ENCODE measurements at places on chromosomes 1 and 21.

DNA sequence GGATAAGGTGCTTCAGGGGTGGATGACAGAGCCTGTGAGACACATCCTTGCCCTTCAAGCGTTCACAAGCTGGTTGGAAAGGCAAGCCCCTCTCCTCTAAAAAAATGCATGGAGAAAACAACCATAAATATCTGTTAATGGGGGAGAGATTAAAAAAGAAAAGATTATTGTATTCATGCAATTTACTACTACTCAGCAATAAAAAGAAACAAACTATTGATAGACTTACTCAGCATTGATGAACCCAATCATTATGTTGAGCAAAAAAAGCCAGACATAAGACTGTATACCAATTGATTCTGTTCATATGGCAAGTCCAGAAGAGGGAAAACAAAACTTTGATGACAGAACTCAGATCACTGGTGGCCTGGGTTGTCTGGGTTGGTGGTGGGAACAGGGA, 138.7 kb upstream of the IRF2BP2 start:
- no peak for DNase-seq

GRCh38 chr1:165218731-165219130, 137.8 kb downstream of the LMX1A start:
- no peak for DNase-seq

GRCh38 chr1:192126030-192126619, 32.1 kb upstream of the RGS18 start:
- no peak for DNase-seq

GRCh38 chr21:42143111-42143510, 72.0 kb downstream of the UMODL1 start:
- no peak for DNase-seq

- no peak for DNase-seq
These were observed 174.4 kb downstream of the CENPF start for GRCh38 chr1:214777364-214777763.

GRCh38 chr21:32921632-32922230, 104.0 kb upstream of the OLIG2 start:
- DNase-seq = peak; percentile 16

DNA sequence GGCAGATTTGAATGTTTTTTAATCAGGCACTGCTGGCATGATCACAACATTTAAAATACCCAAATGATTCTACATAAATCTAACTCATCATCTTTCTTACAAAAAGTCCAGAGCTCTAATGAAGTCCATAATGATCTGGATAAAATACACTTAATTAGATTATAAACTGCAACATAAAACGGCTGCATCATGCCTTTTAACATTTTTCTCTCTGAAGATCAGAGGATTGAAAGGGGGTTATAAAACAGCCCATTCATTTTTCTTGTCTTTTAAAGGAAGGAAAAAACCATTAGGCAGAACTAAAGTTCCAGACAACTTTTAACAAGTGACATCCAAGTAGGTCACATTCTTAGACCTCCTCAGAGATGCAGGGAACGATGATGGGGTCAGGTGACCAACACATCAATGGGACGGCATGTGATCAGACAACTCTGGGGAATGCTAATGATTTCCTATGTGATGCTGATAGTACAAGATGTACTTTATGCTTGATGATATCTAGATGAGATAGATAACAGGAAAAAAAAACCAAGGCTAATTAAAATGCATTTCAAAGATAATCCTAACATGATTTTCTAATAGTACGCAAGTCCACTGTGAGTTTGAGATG, 455.1 kb downstream of the SMYD3 start:
- no peak for DNase-seq

DNA sequence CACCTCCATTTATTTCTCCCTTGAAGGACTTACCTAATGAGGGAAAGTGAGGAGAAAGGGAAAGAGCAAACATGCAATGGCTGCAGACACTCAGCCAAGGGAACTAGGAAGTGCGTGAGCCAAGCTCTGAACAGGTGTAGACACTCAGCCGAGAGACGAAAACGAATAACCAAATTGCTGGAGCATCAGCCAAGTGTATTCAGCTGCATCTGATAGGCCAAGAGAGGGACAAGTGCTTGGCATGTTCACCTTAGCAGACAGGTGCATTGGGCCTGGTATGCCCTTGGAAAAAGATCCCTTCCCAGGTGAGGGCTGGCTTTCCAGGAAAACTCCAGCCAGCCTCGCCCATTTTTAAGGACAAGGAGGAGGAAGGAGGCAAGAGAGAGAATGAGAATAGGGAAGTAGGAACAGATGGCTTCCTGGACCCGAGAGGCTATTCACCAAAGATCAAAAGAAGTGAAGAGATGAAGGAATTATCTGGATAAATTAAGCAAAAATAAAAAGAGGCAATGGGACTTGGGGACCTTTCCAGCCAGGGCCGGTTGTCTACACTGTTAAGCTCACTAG, 184.7 kb downstream of the TOMM20 start:
- no peak for DNase-seq

DNA sequence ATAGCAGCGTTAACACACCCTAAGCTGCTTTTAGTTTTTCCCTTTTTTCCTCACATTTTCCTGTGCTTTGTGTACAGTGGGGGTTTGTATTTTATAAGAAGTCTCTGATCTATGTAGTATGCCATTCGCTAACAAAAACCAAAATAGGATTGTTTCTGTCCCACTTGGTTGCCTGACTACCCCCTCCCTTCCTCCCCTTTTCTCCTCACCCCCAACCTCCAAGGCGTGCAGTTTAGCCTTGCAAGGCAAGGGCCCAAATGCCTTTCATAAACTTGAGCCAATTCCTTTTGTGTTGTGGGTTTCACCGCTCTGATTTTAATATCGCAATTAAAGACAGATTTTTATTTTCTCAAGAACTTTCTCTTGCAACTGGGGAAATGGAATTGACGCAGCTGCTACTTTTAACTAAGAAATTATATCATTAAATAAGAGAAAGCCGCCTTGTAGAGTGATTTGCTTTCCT, 276.9 kb downstream of the TM2D1 start:
- DNase-seq = no peak

GRCh38 chr1:69750638-69751037, 182.9 kb downstream of the LRRC7 start:
- no peak for DNase-seq

- no peak for DNase-seq
These were observed 241.4 kb downstream of the TOMM20 start for GRCh38 chr1:234887016-234887900.

- no peak for DNase-seq
These were observed 12.6 kb upstream of the SCCPDH start for GRCh38 chr1:246711548-246712003.

DNA sequence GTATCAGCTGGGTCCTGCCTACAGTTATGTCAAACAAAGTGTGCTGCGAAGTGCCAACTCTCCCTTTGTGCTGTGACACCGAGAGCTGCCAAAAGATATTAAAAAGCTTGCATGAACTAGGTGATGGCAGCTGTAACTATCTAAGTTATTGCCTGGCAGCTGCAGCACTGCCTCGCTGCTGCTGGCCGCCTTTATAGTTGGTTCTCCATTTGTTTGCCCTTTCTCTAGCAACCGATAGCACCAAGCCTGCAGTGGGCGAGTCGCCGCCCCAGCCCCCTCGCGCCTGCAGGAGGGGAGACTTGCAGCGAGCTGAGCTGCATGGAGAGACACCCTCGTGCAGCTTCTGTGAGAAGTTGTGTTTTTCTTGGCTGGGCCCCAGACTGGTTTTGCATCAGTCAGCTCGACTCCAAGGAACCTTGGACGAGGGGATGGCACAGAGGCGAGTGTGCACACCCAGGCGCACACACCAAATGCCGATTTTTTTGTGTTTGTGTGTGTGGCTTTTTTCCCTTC, 330.6 kb downstream of the RPS6KC1 start:
- DNase-seq = no peak

DNA sequence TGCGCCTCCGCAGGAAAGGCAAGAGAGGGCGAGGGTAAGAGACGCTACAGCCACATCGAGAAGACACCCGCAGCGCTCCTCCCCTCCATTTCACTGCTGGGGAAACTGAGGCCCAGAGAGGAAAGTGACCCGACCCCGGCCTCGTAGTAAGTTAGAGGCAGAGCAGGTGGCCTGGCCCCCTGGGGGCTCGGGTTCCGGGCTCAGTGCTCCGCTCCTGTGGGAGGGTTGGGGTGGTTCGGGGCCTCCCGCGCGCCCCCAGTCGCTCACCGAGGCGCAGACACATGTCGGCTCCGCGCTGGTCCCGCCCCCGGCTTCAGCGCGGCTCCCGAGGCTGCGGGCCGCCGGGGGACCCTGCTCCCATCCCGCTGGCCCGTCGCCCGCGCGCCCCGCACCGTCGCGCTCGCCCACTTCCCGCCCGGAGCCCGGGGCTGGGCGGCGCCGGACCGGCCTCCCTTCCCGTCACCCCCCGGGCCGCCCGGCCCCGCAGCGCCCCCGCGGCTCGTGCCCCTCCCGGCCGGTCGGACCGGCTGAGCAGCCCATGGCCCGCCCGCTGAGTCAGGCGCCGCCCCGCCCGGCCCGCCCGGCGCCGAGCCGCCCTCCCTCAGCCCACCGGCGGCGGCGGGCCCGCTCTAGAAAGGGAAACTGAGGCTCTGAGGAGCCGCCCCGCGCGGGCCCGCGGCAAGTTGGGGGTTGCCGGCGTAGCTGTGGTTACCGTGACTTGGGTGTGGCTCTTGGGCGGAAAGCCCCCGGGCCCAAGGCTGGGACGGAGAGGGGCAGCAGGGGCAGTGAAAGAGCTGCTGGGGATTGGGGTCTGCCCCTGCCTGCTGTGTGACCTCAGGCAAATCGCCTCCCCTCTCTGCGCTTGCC, at the start of gene TMEM54:
Gene TMEM54 (minus strand): TSS at position 434 of the 867 bp plus-strand sequence. CDS start 151 bp downstream, at position 283.
- no peak for DNase-seq

GRCh38 chr1:64530969-64531692, 61.2 kb downstream of the CACHD1 start:
- DNase-seq = no peak

DNA sequence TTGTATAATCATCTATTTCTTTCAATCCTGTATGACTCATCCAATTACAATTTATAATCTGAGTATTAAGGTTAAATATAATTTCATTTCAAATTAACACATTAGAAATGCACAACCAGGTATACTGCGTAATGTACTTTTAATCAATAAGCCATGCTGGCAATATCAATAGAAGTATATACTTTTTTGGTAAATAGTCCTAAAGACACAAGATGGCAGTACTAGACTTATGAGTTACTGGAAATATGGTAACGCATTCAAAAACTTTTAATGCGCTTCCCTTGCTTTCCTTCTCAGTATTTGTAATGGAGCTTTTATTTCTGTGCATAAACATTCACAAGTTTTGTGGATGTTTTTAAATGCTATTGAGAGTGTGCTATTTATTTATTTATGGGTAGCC, 1162.0 kb upstream of the TMPRSS15 start:
- no peak for DNase-seq

DNA sequence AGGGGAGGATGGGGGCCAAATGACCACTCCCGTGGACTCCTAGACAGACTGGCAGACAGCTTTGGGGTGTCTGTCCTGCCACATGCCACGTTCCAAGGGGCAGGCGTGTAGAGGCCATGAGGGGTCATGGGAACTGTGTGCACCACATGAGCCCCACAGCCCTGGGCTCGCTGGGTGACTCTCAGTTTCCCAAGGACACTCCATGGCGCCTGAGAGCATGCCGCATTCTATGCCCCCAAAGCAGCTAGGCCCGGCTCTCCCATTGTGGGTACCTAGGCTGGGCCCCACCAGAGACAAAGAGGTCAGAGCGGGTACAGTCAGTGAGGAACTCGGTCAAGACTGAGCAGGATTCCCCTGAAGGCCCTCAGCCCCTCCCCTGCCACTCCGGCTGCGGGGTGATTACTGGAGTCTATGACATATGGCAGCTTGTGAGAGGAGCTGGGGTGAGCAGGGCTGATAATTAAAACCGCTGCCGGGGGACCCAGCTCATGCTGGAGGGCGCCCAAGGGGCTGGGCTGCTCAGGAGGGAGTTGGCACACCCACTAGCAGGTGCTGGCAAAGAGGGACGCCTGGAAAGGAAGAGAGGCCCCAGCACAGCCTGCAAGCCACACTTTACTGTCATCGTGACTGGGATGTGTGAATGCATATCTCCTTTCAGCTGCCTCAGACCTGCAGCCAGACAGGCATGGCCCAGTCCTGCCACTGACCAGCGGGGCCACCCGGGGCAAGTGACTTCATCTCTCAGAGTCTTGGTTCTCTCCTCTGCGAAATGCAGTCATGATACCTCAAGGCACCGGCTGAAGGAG, 8.4 kb downstream of the LRP8 start:
- no peak for DNase-seq

- DNase-seq = no peak
These were observed 153.4 kb upstream of the IRF2BP2 start for GRCh38 chr1:234763367-234763766.

DNA sequence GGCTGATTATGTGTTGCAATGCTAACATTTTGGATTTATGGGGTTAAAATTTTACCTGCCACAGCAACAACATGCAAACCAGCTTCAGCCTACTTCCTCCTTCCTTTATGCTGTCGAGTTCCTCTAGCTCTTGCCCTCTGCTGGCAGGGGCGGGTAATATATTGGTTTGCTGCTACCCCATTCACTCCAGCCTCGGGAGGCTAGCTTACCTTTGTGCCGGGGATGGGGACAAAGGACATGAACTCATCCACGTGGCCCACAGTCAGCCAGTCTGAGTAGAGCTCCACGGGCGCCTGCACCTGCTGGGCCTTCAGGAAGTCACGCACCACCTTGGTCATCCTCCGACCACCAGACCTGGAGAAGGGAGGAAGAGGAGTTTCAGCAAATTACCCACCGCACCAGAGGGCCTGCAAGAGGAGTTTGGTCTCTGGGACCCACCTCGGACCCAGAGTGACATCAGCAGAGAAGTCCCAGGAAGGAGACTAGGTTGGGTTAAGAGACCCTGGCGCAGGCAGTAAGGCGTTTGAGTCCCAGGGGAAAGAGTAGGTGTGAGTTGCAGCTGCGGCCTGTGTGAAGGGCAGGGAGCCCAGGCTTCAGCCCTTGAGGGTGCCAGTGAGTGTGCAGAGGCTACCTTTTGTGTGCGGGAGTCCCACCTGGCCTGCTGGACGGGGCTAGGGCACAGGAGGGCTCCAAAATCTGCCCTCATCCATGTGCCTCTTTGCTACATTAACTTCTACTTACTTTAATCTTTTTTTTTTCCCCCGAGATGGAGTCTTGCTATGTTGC, 21.8 kb upstream of the SDHB start:
- DNase-seq = peak; percentile 38

Measured in germinal center (tissue), 1 donor.